ENCODE measurements at places on chromosomes 6 and 20. TPM values are rescaled to one million over a fixed set of nuclear protein-coding genes. Genes with fewer than 3 reads are reported as not detected.

GRCh38 chr20:57620274-57620990 is at the start of gene ZBP1:
ZBP1 (minus strand) TSS chr20:57620426; CDS start chr20:57620295, 131 bp downstream.
- H3K27ac ChIP-seq, result peak within 1 kb of the TSS; percentile 30
- peaks cover 10% of the 10 kb centered on the region for H3K4me1 ChIP-seq
- peaks cover 64% of the 10 kb centered on the region for H3K27me3 ChIP-seq
- H3K36me3 ChIP-seq, result no peaks in the 10 kb centered on the region
- no peak for DNase-seq
- peak within 1 kb of the TSS; percentile 9 for H3K4me3 ChIP-seq

GRCh38 chr6:88983532-88983931 is 20.1 kb upstream of the RNGTT start:
- no peaks in the 10 kb centered on the region for H3K36me3 ChIP-seq
- no peak overlapping the region for H3K4me3 ChIP-seq
- DNase-seq, result no peak
- H3K4me1 ChIP-seq, result peaks cover 8% of the 10 kb centered on the region

DNA sequence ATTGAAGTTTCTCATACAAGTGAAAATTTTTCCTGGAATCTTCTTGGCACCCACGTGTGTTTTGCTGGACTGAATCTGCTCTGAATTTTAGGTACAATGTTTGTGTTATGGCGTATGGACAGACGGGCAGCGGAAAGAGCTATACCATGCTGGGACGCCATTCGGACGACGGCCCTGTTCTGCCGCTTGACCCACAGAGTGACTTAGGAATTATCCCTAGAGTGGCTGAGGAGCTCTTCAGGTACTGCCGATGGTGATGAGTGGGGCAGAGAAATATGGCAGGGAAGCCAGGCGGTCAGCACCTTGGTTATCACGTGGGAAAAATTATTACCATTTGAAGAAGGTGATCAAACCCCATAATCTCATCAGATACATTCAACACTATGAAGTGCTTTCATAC is 36.3 kb downstream of the KIF25 start:
- DNase-seq, result no peak
- H3K27ac ChIP-seq, result peak overlapping the region; percentile 92
- peaks cover 74% of the 10 kb centered on the region for H3K4me1 ChIP-seq
- peaks cover 16% of the 10 kb centered on the region for H3K27me3 ChIP-seq
- H3K4me3 ChIP-seq, result no peak overlapping the region
- no peaks in the 10 kb centered on the region for H3K36me3 ChIP-seq

DNA sequence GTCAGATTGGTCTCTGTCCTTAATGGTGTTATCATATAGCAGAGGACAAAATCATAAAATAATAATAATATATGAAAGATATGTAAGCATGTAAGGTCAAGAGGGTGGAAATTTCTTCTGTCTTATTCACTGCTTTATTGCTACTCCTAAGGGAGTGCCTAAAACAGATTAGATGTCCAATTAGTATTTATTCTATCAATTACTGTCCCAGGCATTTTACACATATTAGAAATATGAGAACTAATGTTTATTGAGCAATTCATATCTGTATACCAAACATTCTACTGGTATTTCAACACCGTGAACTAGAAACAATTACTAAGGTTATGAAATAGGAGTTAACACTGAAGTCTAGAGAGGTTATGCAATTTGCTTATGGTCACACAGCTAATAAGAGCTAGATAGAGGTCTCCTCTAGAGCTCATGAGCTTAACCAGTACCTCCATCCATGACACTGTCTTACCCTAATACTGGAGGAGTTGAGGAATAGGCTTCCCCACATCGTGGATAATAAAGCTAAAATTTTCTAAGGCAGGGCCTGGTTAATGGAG is 302.3 kb downstream of the PLCB1 start:
- H3K36me3 ChIP-seq, result no peaks in the 10 kb centered on the region
- H3K4me3 ChIP-seq, result no peak overlapping the region
- no peak overlapping the region for H3K27ac ChIP-seq

GRCh38 chr6:154757352-154758050 is 24.3 kb downstream of the SCAF8 start:
- no peak for DNase-seq
- H3K27ac ChIP-seq, result no peak overlapping the region
- H3K4me1 ChIP-seq, result peaks cover 54% of the 10 kb centered on the region
- no peak overlapping the region for H3K4me3 ChIP-seq
- no peaks in the 10 kb centered on the region for H3K36me3 ChIP-seq

GRCh38 chr20:63680427-63680826 is 16.0 kb upstream of the TNFRSF6B start:
- no peak for DNase-seq
- H3K36me3 ChIP-seq, result peaks cover 33% of the 10 kb centered on the region
- H3K4me3 ChIP-seq, result no peak overlapping the region
- H3K4me1 ChIP-seq, result peaks cover 36% of the 10 kb centered on the region

GRCh38 chr6:32713241-32713640 is 27.9 kb upstream of the HLA-DQA2 start:
- no peak overlapping the region for H3K27ac ChIP-seq
- no peaks in the 10 kb centered on the region for H3K4me1 ChIP-seq
- H3K36me3 ChIP-seq, result no peaks in the 10 kb centered on the region

DNA sequence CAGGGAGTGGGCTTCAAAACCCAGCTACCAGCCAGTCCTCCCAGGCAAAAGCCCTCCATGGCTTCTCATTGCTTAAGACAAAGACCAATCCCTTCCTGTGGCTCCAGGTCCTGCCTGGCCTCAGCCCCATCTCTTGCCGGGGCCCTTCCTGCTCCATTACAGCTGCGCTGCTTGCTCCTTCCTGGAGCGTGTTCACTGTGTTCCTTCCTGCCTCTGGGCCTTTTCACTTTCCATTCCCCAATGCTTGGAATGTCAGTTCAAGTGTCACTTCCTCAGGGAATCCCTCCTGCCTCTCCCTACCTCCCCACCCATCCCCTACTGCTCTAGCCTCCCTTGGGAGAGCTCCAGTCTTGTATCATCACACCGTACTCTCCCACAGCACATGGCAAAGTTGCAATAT is 11.1 kb upstream of the ITPR3 start:
- no peak overlapping the region for H3K4me3 ChIP-seq
- peaks cover 45% of the 10 kb centered on the region for H3K4me1 ChIP-seq
- peak overlapping the region; percentile 91 for H3K27ac ChIP-seq
- no peaks in the 10 kb centered on the region for H3K27me3 ChIP-seq
- no peaks in the 10 kb centered on the region for H3K36me3 ChIP-seq

Gene ULBP1
- 0.38 TPM for total RNA-seq

Gene HSP90AB1
- total RNA-seq, result 786 TPM
